CD8-positive, alpha-beta memory T cell (primary cell): ENCODE measurements at places on chromosomes 5 and 9. TPM values are rescaled to one million over a fixed set of nuclear protein-coding genes. Genes with fewer than 3 reads are reported as not detected.
A peak's percentile ranks its signal among the peaks of the same experiment; 100 is the strongest.

DNA sequence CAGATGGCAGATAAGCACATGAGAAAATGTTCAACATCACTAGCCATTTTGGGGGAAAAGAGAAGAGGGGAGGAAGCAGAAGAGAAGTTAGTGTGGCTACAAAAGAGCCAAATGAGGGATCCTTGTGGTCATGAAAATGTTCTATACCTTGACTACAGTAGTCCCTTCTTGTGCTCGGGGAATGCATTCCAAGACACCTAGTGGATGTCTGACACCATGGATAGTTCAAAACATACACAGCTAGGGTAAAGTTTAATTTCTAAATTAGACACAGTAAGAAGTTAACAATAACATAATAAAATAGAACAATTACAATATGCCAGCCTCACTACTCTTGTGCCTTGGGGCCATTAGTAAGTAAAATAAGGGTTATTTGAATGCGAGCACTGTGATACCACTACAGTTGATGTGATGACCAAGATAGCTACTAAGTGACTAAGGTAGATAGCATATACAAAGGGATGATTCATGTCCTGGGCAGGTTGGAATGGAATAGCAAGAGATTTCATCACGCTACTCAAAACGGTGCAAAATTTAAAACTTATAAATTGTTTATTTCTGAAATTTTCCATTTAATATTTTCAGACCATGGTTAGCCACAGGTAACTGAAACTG lies 344.1 kb downstream of the NR2F1-AS1 start:
- no peak for DNase-seq

SPATA31E1 gene
- polyA plus RNA-seq = not detected

MEIKIN gene
- polyA plus RNA-seq = 0.69 TPM

PPP2R2B gene
- polyA plus RNA-seq = 29.7 TPM

DNA sequence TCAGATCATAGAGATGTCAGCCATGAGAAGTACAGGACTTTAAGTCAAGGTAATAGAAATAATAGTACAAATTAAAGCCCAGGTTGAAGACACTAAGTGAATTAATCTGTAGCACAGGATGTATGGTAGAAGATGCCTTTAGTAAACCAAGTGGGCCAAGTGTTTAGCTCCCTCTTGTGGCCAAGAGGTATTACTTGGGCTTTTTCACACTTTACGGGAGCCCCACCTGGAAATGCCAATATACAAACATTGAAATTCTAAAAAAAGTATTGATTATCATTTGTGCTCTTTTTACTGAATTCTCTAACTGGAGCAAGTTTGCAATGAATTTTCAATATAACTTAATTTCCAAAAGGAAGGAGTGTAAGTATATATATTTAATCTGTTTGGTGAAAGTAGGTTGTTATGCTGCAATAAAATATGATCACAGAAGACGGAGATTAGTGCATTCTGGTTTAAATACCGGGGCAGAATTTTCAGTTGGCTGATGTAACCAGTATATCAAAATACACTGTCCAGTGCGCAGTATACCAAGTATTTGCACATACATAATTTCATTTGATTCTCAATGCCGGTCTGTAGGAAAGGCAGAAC lies 84.7 kb downstream of the PARP8 start:
- DNase-seq = peak; percentile 66

DNA sequence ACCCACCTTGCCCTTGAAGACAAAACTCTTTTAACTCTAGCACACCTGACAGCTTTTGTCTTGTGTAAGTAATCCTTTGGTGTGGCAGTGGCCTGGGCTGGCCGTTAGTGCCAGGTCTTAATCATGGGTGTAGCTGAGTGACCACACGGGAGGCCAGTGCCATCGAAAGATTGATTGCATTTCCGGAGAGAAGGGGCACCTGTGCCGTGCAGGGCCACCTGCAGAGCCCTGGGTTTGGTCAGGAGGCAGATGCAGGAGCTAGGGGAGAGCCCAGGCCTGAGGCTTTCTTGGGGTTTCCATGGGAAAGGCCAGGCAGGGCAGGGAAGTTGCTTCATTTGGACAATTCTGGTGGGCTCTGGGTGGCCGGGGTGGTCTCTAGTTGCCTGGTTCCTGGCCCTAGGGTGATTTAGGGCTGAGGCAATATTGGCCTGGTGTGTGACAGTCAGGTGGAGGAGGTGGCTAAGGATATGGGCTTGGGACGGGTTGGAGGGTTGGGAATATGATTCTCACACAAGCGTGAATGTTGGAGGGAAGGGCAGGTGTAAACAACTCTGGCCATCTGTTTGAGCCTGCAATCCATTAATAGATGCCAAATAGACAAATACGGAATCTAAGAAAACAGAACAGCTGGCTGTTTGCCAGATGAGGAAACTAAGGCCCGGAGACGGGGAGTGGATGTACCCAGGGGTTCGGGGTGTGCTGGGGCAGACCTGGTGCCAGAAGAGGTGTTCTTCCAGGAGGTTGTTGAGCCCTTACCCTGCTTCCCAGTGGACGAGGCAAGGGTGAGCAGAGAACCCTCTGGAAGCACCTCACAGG lies 4.6 kb downstream of the DBH start:
- DNase-seq = no peak

- DNase-seq = no peak
These were observed 10.0 kb upstream of the HDHD3 start for GRCh38 chr9:113386571-113387393.

DNA sequence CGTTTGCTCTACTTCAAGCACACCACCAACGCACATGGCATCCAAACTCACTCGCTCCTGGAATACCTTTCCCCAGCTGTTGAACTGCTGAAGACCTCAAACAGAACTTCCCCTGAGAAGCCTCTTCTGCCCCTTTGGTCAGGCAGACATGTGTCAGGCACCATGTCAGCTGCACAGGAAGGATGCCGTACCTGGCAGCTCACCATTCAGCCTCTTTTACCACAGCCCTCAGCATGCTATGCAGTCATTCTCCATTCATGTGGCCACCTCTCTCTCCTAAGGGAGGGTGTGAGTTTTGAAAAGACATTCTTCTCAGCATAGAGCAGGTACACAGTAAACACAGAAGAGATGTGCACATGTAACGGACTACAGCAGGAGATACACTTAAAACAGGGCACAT lies 14.2 kb downstream of the IL4 start:
- DNase-seq = no peak

DNA sequence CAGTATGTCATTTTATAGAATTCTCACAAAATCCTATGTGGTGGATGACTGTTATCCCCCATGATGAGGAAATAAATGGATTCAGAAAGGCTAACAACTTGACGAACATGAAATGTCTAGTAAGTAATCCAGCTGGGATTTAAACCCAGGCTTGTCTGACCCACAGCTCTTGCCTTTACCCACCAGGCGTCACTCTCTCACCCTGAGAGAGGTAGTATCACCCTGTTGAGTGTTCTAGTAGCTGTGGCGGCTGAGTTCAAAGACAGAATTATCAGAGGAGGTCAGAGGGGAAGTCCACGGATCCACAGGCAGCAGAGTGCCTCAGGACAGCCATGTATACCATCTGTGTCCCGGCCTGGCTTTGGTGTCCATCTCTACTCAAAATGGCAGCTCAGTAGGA lies 113.8 kb downstream of the ZNF462 start:
- DNase-seq = no peak

ARSI gene
- not detected for polyA plus RNA-seq

- no peak for DNase-seq
These were observed 32.9 kb downstream of the NDST1 start for GRCh38 chr5:150540615-150541396.

DNA sequence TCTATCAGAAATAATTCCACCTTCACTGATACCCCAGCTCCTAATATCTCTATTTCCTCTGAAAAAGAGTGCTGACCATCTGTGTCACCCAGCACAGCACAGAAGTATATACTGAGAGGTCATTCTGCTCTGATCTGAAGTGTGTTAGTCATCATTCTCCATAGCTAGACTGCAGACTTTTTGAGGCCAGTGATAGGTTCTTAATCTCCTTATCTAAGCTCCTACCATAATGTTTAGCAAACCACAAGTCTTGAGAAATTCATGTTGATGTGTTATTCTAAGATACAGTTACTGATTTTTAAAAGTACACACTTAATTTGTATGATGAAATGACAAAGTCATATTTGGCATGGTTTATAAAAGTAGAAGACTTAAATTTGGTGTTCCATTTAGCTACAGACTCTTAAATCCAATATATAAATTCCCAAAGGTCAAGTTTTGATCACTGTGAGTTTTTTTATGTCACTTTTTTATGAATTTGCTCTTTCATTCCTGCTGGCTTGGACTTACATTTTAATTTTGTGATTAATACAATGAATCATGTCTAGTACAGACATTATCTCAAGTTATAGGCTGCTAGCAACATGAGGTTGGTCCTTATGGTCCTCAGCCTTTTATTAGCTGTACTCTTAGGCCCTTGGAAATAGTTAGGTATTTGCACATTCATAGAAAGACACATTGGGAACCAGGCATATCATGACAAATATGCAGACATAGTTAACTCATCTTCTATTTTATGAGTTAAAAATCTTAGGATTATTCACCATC lies 380.8 kb downstream of the EBF1 start:
- no peak for DNase-seq

IFNA1 gene
- not detected for polyA plus RNA-seq

DNA sequence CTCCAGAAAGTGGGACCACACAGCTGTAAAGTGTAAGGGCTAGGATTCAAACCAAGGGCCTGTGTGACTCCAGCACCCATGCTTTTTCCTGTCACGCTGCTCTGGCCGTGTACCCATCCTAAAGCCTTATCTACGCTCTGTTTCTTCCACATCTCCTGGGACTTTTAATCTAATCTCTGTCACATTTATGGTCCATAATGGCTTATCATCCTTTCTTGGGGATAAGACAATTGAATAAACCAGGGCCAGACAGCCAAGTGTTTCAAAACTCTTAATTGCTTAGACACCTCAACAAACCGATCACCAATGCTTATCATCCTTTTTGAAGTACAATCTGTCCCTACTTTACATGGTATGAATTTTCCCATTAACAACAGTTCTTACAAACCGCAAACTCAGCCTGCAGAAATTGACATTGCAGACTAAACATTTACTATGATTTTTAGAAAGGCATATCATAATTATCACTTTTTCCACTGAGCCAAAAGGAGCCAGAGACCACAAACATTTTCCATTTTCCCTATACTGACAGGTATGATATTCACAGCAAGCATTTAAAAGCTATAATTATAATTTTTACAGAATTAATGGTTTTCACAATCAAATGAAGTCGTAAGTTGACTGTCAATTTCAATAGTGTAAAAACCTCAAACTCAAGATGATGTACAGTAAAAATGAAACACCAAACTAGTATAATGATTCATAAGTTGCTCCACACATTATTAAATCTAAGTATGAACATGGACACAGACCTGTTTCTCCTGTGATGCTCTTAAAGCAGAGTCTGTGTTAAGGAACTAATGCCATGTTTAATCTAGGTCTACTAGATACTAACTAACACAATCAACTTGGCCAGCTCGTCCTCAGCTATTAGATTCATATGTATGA lies 99.5 kb downstream of the FBXW11 start:
- no peak for DNase-seq

- DNase-seq = no peak
These were observed 21.1 kb downstream of the GEMIN5 start for GRCh38 chr5:154916874-154917273.

HK3 gene
- not detected for polyA plus RNA-seq

- DNase-seq = no peak
These were observed 31.2 kb downstream of the DEPDC1B start for GRCh38 chr5:60668686-60669304.

COL27A1 gene
- polyA plus RNA-seq = not detected

POLR3G gene
- 1.3 TPM for polyA plus RNA-seq

GRCh38 chr5:121668635-121669034 lies 183.0 kb upstream of the FTMT start:
- DNase-seq = no peak

GFRA3 gene
- polyA plus RNA-seq = not detected

DNA sequence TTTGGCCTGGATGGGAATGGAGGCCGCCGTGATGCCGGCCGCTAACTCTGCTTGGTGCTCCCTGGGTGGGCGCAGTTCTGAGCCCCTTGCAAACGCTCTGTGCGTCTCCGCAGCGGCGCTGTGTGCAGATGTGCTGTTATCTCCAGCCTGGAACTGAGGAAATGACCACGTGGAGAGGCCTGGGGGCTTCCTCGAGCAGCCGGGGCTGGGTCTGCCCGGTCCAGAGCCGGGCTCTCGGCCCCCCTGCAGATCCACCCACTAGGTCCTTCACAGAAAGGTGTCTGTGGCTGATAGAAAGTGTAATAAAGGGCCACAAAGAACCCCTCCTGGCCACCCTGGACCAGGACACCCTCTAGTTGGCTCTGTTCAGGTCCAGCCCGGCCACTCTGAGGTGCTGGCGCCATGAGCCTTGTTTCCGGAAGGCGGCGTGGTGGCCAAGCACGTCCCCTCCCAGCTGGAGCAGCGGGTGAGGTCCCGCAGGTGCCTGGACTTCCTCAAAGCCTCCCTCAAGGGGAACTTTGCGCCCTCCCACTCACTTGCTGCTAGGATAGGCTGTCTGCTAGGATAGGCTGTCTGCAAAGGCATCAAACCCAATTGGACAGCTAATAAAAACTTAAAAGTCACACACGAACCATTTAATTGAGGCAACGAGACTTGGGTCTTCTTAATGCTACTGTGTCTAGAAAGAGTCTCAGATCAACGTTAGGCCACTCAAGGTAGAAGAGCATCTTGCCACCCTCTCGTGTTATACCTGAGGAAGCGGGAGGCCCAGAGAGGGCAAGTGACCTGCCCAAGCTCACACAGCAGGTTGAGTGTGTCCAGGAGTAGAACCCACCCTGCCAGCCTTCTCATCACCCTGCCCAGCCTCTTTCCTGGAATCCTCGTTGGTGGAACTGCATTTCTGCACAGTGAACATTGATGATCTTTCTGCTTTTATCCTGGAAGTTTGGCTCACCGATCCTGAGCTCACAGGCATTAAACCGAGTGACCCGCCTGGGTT lies 109.3 kb upstream of the FCN2 start:
- DNase-seq = no peak

DNA sequence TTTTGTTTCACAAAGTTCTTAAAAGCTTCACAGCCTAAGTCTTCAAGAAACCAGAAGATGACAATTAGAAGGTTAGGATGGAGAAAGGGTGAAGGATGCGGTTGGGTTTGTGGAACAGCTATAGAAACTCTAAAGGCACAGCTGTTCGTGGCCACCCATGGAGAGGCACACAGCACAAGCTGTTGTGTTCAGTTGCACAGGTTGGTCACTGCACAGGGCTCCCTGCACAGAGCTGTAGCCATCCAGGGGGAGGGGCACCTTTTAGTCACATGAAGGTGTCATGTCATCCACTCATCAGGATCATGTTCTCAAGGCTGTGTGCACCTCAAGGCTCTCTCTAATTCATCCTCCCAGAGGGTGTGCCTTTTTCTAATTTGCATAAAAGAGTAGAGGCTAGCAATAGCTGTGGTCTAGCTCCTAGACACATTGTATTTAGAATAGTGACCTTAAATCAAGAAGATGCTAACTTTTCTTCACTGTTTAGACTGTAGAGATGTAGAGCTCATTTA lies 5.0 kb upstream of the RASGRF2 start:
- no peak for DNase-seq

GRCh38 chr9:82805027-82805426 lies 257.9 kb downstream of the RASEF start:
- DNase-seq = no peak

GRCh38 chr5:61030163-61030482 lies 85.1 kb downstream of the NDUFAF2 start:
- no peak for DNase-seq

GRCh38 chr9:726005-726404 lies 115.5 kb upstream of the DMRT1 start:
- DNase-seq = no peak
